D341Med (cell line): ENCODE measurements at places on chromosomes 11 and 22.

DNA sequence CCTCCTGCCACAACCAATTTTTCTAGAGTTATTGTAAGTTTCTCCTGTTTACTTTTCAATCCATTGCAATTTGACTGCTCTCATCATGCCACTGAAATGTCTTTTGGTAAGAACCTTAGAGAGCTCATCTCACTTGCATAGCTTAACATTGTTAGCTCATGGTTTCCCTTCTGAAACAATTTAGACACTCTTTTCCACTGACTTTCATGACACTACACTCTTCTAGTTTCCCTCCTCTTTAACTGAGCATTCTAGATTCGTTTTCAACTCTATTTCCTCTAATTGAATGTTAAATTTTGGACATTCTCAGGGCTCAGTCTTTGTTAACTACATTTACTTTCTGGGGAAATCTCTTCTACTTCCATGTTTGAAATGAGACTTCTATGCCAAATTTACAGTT lies 369.1 kb downstream of the JRKL start:
- no peak for DNase-seq

DNA sequence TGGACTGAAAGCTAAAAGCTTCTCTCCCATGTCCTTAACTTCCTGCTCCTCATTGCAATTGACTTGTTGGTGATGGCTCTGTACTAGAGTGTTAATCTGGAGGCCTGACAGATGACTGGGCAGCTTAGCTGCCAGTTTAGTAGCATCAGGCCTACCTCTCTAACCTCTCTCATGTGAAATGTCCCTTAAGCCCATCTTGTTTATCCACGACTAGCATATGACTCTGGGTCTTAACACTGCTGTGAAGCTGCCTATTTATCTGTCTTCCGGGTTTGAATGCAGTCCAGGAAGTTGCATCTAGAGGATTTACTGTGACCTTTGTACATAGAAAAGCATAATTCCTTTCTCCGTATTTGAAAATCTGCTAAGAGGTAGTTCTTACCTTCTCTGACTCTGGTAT lies 85.3 kb upstream of the HORMAD2 start:
- DNase-seq: peak; percentile 36

GRCh38 chr11:640021-640706 lies 3.1 kb downstream of the DRD4 start:
- DNase-seq: peak; percentile 35

DNA sequence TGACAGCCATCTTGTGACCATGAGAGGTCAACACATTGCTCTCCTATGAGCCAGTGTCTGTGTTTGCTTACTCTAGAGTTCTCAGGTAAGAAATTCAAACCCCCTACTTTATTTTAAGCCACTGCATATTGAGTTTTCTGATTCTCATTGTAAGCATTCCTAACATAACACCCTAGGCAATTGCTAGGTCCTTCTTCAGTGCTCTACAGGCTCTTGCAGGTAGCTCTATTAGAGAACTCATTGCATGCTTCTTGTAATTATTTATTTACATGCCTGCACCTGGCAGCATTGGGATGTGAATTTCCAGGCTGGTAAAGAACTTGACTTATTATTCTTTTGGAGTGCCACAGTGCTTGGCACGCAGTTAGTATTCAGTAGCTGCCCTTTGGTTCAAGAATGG lies 288.8 kb upstream of the SYN3 start:
- no peak for DNase-seq

- DNase-seq: no peak
Measured at GRCh38 chr11:20226933-20227332, 66.7 kb upstream of the DBX1 start.

- DNase-seq: no peak
Measured at GRCh38 chr11:108218455-108218854, 4.0 kb downstream of the NPAT start.

- DNase-seq: no peak
Measured at GRCh38 chr11:106474274-106474673, 396.8 kb downstream of the AASDHPPT start.

DNA sequence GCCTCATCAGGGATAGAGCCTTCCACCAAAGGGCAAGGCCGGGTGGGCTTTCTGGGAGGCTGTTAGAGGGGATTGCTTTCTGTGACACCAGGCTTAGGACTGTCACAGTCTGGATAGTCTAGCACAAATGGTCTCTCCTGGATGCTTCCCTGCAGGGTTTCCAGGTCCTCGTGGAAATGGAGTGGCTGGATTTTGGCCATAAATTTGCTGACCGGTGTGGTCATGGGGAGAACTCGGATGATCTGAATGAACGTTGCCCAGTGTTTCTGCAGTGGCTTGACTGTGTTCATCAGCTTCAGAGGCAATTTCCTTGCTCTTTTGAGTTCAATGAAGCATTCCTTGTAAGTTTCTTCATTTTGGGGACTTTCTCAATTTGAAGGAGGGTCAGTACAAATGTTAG lies 67.1 kb upstream of the HORMAD2 start:
- DNase-seq: no peak

GRCh38 chr11:122655527-122656072 lies at the start of gene UBASH3B:
Gene UBASH3B, plus strand, starts transcription at chr11:122655722. Its CDS starts 328 bp downstream, at chr11:122656050.
- peak; percentile 65 for DNase-seq

- DNase-seq: no peak
Measured at GRCh38 chr11:9219572-9219971, 45.6 kb downstream of the DENND5A start.

DNA sequence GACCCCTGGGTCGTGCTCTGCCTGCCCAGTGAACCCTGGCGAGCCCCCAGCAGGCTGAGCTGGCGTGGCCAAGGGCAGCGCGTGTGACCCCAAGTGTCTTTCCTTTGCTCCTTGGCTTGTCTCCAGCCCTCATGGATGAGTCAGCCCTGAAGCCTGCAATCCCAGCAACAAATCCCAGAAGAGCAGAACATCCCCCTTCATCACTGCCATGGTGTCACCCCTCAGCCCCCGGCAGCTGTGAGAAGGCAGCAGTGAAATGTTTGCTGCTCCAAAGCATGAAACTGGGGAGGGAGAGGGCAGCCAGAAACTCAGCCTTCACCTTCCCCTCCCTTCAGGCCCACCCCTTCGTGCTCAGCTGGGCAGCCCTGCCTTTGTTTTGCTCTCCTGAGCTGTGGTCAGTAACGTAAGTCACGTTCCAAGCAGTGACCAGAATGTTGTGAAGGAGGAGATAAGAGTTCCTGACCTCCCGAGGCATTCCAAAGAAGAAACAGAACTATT lies 29.8 kb downstream of the ADAMTS15 start:
- DNase-seq: no peak

DNA sequence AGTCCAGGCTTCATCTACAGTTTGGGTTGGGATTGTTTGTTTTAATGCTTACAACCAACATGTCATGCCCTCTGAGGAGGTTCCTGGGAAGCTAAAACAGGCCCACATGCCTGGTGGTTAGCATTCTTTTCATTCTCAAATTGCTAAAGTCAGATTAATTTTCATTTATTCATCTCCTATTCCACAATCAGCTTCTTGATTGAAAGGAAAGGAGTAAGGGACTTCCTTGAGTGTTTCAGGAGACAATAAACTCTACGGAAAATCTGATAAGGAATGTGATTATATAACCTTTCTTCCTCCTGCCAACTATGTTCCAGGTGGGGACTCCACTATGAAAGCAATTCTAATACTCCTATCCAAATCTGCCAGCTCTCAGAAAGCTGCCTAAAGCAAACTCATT lies 30.8 kb downstream of the MRTFA start:
- DNase-seq: no peak

DNA sequence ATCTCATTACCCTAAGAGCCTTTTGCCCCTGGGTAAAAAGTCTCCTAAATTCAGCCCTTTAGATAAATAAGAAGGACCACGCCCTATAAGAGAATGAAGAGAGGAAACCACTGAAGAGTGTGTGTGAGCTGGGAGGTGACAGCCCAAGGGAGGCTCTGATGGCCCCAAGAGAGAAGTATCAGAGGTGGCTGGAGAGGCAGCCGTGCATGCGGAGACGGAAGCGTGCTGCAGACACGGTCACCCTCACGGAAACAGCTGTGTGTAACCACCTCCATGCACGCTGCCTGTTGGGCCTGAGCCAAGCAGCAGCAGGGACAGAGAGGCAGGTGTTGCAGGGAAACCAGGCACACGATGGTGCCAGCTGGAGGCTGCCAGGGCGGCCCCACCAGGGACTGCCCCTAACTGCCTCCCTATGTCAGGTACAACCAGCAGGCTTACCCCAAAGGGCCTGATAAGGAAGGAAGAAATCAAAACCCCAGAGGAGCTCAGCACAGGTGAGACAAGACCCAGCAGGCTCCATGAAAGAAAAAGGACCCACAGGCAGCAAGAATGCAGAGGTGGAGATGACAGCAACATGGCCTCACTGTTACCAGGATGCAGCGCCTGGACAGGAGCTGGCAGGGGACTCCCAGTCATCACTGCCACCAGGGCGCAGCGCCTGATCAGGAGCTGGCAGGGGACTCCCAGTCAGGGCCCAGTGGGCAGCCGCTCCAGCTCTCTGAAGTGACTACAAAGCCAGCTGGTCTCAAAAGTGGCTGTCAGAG lies 7.8 kb downstream of the LARGE2 start:
- DNase-seq: no peak

DNA sequence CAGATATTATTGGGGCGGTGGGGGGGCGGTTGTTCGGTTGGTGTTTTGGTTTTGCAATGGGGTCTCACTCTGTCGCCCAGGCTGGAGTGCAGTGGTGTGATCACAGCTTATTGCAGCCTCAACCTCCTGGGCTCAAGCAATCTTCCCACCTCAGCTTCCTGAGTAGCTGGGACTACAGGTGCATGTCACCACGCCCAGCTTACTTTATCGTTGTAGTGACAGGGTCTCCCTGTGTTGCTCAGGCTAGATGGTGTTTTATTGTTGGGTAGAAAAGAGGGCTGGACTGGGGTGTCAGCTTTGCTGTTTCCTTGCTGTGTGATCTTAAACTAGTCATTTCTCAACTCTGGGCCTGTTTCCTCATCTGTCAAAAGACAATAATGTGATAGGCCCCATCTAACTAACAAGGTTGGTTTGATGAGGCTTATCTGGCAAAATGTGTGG lies 17.5 kb upstream of the MYH9 start:
- no peak for DNase-seq

- no peak for DNase-seq
Measured at GRCh38 chr22:48827904-48828555, 999.6 kb downstream of the BRD1 start.

- DNase-seq: no peak
Measured at GRCh38 chr11:61353131-61354067, 8.3 kb downstream of the CYB561A3 start.

DNA sequence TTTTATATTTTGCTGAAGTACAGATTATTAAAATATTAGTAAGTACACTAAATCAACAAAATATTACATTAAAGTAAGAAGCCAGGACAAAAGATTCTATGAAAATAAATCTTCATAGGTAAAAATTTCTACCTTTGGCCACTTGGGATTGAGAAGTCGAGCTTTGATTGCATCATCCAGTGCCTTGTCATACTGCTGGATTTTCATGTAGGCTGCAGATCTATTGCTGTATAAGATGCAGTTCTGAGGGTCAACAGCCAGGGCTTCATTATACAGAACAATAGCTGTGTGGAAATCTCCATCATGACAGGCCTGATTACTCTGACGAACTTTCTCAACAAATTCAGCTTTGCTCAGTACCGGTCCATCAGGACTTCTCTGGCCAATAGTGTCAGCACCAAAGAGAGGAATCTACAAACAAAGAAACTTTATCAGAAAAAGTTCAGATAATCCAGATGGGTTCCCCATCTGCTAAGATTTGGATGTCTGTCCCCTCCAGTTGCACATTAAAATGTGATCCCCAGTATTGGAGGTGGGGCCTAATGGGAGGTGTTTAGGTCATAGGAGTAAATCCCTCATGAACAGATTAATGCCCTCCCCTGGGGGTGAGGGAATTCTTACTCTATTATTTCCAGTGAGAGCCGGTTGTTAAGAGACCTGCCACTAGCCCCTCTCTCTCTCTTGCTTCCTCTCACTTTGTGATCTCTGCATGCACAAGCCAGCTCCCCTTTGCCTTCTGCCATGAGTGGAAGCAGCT lies 50.0 kb downstream of the TTC28 start:
- peak; percentile 69 for DNase-seq

DNA sequence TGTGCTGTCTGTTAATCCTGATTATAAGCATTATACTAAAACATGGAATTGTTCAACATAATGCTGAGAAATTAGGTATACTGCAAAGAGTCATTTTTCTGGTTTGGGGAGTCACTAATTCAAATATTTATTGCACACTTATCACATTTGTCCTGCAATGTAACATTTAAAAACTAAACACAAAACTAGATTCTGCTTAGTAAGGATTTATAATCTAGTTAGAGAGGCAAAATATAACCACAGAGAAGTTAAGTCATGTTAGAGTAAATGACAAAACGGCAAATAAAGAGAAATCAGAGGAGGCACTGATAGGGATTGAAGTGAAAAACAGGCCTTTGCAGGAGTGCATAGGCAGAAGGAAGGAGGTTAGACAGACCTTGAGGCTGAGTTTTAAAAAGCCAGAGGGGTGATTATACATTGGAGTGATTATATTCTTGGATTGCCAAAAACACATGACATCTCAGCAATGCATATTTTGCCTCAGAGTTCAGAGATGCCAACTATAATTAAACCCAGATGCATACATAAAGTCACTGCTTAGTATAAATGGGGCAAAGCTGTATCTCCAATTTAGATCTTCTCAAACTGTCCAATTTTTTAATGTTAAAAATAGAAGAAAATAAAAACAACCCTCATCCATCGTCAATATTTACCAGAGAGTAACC lies 49.7 kb downstream of the CCDC34 start:
- no peak for DNase-seq

DNA sequence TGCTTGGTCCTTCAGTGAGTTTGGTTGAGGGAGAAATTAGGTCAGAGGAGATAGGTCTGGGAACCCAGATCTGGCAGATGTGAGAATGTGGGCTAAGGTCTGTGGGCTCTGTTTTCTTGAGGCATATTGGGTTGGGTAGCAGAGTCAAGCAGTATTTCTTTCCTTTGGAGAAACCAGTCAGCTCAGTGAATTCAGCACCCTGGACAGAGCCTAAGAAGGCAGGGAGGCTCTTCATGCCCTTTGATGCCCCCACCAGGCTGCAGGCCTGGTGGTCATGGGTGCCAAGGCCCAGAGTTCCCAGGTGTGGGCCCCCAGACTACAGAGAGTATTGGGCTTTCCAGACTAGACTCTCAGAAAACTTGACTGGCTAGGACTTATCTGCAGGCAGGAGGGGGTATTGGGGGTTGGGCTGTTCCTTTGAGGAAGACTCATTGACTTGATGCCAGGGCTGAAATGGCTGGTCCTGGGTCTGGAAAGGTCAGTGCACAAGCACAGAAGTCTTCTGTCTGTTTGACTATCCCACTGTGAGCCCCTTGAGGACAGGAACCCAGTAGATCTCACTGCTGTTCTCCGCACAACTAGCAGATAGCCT lies 45.3 kb upstream of the NECTIN1 start:
- DNase-seq: no peak
